ENCODE measurements at places on chromosomes 13 and 19.

DNA sequence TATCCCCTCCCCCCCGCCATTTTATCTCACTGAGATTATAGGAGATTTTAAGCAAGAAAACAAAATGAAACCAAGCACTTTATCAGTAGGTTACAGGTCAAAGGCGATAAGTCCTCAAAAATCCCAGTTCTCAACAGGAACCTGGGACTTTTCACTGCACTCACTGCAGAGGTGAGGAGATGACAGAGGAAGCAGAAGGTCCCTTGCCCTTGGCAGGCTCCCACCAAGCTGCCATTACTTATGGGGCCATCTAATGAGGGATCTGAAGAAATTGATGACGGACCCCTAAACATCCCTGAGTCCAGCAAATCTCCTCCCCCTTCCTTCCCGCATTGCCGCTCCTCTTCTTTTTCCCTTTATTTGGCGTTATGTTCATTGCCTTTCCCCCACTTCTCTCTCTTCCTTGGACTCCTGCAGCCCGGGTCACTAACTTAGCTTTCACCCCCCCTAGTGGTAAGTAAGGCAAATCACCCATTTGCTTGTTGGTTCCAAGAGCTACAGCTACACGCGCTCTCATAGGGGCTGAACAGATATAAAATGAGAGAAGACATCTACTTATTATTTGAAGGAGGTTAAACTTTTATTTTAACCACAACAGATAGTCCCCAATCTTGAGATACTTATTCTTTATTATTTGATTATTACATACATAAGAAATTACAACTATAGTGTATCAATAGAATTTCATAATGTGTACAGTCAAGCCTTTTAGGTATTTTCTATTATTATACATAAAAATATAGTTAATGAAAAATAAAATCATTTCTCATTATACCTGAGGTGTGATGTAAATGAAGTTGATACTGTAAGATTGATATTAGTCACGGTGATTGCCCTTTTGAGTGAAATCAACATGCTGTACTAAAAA lies 52.0 kb upstream of the ARGLU1 start:
- DNase-seq, result peak; percentile 78

DNA sequence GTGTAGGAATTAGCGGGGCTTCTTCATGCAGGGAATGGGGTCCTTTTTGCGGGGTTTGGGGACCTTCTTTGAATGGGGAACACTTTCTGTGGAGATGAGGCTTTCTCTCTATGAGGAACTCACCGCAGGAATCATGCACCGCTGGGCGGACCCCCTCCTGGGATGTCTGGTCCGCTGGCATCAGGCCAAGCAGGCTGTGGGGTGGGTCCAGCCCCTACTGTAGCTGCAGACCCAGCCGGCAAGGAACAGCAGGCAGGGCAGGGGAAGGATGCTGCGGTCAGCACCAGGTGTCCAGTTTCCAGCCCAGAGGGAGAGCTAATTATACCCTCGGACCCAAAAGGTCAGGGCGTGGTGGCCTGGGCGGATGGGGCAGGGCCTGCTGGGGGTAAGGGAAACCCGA lies 1.8 kb downstream of the MYBPC2 start:
- no peak for DNase-seq

GRCh38 chr13:75715601-75716523 lies 79.7 kb downstream of the LMO7 start:
- no peak for DNase-seq

- DNase-seq, result no peak
Observed at GRCh38 chr13:81139987-81140386, 799.1 kb upstream of the SPRY2 start.

DNA sequence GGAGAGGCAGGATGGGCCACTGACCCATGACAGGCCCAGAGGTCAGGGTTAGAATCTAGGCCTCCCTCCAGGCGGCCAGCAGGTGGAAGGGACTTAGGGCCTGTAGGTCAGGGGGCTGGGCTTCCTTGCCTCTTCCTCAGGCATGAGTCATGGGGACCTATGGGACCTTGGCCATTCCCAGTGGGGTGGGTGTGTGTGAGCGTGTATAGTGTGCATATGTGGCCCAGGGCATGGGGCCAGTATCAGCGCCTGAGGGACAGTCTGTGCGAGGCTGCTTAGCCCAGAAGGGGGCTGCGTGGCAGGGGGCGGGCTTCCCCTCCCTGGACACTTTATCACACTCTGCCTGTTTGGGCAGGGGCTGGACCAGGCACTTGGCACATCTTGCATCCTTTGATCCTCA lies 13.3 kb downstream of the KCTD15 start:
- no peak for DNase-seq

DNA sequence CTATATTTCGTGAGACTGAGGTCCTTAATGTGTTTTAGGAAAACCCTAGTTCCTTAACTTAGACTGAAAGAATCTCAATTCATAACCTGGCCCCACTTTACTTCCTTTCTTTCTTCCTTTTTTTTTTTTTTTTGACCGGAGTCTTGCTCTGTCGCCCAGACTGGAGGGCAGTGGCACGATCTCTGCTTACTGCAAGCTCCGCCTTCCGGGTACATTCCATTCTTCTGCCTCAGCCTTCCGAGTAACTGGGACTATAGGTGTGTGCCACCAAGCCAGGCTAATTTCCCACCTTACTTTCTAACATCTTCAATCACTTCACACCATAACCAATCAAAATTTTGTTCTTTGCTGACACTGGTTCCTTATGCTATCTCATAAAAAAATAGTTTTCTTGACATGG lies 2097.0 kb downstream of the PCDH9 start:
- DNase-seq, result no peak
